ENCODE measurements at places on chromosomes 6 and 20.

DNA sequence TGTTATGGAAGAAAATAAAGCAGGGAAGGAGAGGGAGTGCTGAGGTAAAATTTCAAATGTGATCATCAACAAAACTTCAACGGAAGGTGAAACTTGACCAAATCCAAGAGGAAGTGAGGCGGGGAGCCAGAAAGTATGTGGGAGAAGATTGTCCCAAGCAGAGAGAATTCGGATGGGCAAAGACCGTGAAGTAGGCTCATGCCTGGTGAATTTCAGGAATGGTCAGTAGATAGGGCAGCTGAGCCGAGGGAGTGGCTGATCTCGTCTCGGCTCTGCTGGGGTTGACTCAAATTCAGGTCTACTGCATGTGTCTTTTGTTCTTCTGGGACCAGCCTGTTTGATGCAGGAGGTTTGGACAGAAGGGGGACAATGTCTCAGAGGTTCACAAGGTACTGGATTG is 7.0 kb upstream of the CSNK2A1 start:
- DNase-seq, result no peak

DNA sequence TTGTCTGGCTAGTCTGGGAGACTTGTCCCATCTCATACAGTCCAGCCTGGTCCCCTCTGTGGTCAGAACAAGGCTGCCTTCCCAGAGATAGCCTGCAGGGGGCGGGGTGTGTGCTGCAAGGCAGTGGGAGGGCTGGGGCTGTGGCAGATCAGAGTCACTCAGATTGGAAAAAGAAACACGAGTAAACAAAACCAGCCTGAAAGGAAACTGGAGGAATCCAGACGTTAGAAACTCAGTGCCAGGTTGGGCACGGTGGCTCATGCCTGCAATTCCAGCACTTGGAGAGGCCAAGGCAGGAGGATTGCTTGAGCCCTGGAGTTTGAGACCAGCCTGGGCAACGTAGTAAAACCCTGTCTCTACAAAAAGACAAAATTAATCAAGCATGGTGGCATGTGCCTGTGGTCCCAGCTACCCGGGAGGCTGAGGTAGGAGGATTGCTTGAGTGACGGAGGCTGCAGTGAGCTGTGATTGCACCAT is 20.2 kb downstream of the LEMD2 start:
- peak; percentile 60 for DNase-seq

DNA sequence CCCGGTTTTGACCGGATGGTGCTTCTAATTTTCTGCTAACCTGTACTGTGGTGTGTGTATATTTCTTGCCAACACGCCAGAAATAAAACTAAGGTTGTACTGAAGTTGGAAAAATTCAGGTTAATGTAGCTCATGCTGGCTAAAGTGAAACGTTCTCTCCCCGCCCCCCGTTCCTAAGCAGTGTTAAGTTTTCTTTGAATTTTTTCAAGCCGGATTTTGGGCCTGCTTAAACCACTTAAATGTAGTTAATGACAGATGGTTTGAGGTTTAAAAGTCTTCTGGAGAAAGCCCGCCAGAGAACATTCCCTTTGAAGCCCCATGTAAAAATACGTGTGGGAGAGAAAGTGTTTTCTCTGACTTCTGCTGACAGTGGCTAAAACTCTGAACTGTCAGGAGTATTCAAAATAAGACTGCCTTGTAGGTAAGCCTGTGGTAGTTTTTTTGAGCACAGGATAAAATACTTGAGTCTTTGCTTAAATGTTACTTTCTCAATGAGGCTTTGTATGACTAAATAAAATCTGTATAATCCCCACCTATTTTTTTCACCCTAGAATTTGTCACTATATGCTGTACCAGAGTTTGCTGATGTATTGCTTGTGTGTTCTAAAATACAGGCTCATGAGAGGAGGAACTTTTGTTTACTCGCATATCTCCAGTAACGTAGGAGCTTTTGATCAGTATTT is 101.3 kb downstream of the OR2B2 start:
- no peak for DNase-seq

DNA sequence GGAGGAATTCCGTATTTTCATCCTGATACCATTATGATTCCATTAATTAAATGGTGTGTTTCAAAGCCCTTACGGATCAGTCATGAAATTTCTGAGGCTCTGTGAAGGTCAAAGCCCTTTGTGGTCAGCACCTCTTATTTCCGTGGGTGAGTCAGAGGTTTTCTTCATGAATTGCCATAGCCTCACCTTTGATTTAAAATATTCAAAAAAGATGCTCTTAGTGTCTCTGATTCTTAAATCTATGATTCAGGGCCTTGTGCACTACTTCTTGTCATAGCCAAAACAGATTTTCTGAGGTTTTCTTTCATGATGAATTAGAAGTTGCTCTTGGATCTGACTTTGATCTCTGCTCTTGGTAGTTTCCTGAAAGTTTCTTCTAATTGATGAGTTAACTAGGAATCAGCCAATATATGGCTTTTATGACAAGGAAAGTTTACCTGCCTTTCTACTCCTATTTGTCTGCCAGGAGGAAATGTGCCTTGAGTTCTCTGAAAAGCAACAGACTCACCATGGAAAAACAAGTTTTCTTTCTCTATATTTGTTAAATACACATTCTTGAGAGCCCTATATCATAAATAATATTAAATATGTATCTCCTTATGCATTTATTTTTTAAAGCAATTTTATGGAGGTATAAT is 613.0 kb downstream of the UTRN start:
- DNase-seq, result peak; percentile 16

- no peak for DNase-seq
These were observed 359.0 kb downstream of the ESR1 start for GRCh38 chr6:152166497-152166896.

DNA sequence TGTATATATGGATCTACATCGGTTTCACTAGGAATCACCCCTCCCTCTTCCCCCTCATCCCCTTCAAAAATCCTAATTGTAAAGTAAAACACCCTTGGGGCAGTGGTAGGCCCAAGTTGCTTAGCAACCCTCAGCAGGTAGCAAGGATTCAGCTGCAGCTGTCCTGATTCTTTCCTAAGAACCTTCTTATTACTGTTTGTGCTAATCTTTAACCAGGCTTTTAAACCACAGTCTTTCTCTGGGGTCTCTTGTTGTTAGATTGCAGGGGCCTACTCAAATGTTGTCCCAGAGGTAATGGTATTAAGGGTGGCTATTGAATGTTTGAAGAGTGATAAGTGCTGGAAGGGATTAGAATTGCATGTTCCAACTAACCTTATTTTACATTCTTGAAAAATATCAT is 46.4 kb downstream of the PRL start:
- no peak for DNase-seq

DNA sequence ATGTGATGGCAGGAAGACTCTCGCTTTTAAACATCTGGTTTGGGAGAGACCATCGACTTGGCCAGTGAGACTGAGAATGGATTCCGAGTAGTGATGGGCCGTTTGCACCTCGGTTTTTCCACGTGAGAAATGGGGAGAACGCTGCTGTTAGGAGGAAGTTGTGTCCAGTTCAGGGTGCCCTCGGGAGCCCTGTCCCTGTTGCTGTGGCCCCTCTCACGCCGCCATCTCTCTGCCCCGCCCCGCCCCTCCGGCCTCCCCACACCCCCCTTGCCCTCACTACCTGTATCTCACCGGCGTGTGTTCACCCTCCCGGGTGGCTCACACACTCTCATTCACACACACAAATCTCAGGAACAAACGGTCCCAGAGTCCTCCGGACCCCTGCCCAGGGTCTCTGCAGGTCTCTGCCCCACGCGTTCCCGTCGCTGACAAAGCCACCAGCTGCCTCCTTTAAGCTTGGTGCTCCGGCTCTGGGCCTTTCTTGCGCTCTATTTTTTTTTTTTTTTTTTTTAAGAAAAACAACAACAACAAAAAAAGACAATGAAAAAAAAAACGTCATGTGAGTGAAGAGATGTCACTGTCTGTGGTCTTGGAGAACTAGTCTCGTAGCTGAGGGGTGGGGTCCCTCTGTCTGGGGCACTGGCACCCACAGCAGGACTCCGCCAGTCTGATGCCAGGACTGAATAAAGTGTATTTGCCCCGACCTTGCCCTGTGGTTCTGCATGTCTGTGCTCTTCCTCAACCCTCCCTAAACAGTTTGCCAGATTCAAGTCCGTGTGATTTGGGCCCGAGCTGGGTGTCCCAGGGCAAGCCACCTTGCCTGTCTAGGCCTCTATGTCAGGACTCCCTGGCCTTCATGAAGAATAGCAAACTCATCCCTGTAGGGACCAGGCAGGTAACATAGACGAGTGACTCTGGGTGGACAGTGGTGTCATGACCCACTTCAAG is 2.9 kb downstream of the SOX12 start:
- DNase-seq, result no peak

DNA sequence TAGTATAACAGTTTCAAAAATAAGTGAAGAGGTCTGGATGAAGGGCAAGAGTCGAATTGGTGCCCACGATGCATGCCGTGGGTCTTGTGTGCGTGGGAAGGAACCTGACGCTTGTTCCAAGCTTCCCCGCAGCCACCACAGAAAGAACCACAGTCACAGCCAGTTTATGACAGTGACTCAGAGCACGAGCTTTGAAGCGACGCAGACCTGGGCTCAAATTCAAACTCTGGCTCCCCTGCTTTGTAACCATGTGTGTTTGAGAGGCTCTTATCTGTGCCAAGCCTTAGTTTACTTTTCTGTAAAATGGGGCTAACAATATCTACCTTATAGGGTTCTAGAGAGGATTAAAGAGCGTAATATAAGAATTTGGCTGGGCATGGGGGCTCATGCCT is 65.5 kb downstream of the SYNJ2 start:
- DNase-seq, result peak; percentile 55

DNA sequence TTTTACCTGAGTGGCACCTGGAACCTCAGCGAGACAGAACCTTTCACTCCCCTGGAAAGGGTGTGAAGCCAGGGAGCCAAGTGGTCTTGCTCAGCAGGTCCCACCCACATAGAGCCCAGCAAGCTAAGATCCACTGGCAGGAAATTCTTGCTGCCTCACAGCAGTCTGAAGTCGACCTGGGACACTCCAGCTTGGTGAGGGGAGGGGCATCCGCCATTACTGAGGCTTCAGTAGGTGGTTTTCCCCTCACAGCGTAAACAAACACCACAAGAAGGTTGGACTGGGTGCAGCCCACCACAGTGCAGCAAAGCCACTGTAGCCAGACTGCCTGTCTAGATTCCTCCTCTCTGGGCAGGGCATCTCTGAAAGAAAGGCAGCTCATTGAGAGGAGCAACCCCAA is 134.7 kb upstream of the RSPO3 start:
- DNase-seq, result no peak

- no peak for DNase-seq
These were observed 725 bp downstream of the OSER1 start for GRCh38 chr20:44209686-44210405.

GRCh38 chr6:151284548-151285017 is 44.8 kb downstream of the AKAP12 start:
- no peak for DNase-seq

GRCh38 chr6:169701311-169701953 is 397 bp downstream of the WDR27 start:
- no peak for DNase-seq

- no peak for DNase-seq
These were observed 321.3 kb upstream of the JAG1 start for GRCh38 chr20:10994991-10995700.

- no peak for DNase-seq
These were observed 126.6 kb downstream of the VEGFA start for GRCh38 chr6:43896329-43897255.

GRCh38 chr6:51045548-51045947 is 226.9 kb downstream of the TFAP2B start:
- no peak for DNase-seq

DNA sequence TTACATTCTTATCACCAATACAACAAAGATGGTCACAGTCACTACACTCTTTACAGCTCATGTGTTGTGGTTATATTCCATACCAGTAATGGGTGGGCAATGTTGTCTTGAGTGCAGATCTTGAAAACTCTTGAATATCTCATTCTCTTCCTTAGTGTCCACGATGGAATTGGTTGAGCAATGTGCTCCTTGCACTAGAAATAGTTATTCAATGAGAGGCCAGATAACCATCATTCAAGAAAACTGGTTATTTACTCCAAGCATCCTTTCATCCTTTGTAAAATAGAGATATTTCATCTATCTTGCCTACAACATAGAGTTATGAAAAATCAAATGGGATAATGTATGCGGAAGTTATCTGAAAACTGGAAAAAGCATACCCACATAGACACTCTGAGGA is 215.9 kb downstream of the ARHGAP18 start:
- DNase-seq, result no peak

- no peak for DNase-seq
These were observed 37.6 kb downstream of the TXLNB start for GRCh38 chr6:139254196-139254595.

DNA sequence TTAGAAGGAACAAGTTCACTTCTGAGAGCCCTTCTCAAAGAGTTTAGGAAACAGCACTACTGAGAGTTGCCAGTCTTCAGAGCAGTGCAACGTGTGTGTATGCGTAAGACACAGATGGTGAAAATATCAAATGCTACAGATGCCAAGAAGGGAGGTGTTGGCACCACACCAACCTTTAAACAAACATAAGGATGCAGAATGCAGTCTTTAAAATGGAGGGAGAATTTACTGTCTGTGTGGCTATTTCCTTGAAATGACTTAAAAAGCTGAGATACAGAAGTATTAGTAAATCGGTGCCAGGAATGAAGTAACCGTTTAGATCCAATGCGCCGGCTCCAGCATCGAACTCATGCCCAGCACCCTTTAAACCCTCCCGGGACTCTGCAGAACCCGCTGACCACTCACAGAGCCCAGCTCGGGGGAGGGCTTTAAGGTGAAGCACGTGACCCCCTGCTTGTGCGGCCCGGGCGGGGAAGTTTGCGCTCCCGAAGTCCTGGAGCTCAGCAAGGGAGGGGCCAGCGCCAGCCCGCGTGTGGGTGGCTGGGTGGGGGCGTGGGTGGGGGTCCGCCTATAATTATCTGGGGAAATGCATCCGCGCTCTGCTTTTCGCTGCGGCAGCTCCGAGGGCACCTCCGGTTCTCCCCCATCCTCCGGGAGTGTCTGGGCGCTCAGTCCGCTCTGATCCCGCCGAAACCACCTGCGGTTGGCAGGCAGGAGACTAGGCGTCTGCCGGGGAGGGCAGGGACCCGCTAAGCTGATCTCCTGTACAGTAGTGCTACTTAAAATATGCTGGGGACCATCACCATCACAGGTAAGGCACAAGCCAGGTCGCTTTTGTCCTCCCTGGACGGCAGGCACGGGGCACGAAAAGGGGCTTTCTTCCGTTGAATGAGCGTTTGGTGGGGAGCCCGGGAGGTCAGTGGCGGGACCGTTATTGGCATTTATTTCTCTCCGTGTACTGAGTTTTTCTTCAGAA is 66.0 kb downstream of the ZBTB2 start:
- no peak for DNase-seq

GRCh38 chr20:7933346-7933745 is 6.9 kb downstream of the HAO1 start:
- no peak for DNase-seq

GRCh38 chr6:168149015-168149414 is 70.0 kb upstream of the FRMD1 start:
- DNase-seq, result no peak

Data from AG09309 (cell line).